ENCODE measurements at places on chromosomes 11 and 22.

- DNase-seq, result peak; percentile 17
These were observed 393.7 kb downstream of the BRD1 start for GRCh38 chr22:49433717-49434611.

GRCh38 chr11:111633756-111634362 lies 31.6 kb downstream of the SIK2 start:
- DNase-seq, result peak; percentile 44

DNA sequence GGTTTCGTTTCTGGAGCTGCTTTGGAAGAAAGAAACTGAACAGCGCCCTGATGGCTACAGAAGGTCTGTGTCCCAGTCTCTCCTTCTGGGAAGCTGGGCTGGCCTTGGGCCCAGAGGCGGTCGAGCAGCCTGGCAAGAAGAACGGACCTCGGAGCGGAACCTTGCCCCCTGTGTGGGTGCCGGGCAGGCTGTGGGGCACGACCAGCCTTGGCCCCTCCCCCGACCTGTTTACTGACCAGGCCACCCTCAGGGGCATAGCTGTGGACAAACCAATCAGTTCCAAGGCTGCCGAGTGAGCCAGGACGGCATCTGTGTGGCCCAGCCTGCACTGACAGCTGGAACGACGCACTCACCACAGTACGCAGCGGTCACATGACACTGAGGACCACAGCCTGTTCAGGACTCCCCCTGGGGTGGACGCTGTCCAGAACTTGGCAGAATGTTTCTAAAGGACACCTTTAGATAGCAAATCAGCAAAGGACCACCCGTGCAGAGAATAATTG lies 7.2 kb downstream of the PIM3 start:
- peak; percentile 80 for DNase-seq

DNA sequence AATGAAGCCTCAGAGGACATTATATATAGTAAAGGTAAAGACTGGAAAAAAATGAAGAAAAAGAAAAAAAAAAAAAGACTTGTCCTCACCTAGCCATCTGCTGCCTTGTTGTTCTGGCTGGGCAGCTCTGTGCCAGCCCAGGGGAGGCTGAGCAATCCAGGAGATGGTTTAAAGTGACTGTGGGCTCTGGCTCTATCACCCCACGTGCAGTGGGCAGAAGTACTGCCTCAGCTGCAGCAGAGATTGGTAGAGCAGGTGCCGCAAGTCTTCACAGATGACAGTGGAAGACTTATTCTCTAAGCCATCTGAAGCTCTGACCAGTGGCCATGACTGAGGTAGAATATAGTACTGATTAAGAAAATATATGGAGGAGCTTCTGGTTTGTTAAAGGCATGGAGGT lies 62.2 kb downstream of the SGSM3 start:
- DNase-seq, result no peak

- no peak for DNase-seq
These were observed 324.0 kb downstream of the RAB38 start for GRCh38 chr11:87851234-87851633.

DNA sequence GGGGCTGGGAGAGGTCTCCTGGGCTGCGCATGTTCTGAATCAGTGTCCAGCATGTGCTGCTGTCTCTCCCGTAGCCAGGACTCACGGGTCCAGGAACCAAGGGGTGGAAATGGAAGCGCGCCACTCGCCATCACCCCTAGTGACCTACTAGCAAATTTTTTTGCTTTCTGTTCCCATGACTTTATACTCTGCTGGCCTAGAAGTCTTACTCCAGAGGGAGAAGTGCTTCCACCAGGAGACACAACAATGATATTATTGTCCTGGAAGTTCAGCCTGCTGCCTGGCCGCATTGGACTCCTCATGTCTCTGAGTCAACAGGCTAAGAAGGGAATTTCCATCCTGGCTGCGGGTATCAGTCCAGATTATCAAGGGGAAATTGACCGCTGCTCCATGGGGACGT lies 729.7 kb downstream of the BRD1 start:
- no peak for DNase-seq

DNA sequence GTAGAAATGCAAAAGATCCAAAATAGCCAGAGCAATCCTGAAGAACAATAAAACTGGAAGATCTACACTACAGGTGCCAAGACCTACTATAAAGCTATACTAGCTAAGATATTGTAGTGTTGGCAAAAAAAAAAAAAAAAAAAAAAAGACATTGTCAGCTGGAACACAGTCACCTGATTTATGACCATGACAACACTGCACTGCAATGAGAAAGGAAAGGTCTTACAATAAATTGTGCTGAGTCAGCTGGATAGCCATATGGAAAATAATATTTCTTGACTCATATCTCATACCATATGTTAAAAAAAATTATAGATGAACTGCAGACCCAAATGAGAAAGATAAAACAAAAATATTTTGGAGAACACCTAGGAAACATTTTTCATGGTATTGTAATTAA lies 3.1 kb upstream of the PANX3 start:
- DNase-seq, result no peak

DNA sequence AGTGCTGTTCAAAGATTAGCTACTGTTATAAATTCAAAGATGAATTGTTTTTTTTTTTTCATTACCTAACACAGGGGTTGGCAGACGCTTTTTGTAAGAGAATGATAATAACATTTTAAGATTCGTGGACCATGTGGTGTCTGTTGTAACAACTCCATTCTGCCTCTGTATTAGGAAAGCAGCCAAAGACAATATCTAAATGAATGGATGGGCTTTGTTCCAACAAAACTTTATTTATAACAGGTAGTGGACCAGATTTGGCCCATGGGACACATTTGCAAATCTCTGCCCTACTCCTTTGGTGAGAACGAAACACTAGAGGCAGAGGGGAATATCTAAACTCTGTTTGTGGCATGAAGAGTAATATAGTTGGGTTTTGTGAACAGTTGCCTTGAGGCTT lies 83.6 kb upstream of the BLID start:
- DNase-seq, result no peak

GRCh38 chr22:42646569-42647525 lies 2.3 kb downstream of the CYB5R3 start:
- no peak for DNase-seq

GRCh38 chr11:97149741-97150140 lies 759.9 kb downstream of the JRKL start:
- DNase-seq, result no peak

- no peak for DNase-seq
These were observed 7.6 kb downstream of the MRGPRD start for GRCh38 chr11:68973219-68973618.

- DNase-seq, result peak; percentile 74
These were observed 199.7 kb downstream of the C11orf91 start for GRCh38 chr11:33500861-33501479.

DNA sequence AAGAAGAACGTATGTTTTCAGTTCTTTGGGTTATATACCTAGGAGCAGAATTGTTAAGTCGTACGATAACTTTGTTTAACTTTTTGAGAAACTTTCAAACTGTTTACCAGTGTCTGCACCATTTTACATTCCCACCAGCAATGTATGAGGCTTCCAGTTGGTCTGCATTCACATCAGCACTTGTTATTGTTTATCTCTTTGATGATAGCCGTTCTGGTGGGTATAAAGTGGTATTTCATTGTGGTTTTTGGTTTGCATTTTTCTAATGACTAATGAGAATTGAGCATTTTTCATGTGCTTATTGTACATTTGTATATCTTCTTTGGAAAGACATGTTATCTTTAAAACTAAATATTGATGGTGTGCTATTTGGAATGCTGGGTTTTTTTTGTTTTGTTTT lies 59.8 kb downstream of the KDM2A start:
- DNase-seq, result no peak

DNA sequence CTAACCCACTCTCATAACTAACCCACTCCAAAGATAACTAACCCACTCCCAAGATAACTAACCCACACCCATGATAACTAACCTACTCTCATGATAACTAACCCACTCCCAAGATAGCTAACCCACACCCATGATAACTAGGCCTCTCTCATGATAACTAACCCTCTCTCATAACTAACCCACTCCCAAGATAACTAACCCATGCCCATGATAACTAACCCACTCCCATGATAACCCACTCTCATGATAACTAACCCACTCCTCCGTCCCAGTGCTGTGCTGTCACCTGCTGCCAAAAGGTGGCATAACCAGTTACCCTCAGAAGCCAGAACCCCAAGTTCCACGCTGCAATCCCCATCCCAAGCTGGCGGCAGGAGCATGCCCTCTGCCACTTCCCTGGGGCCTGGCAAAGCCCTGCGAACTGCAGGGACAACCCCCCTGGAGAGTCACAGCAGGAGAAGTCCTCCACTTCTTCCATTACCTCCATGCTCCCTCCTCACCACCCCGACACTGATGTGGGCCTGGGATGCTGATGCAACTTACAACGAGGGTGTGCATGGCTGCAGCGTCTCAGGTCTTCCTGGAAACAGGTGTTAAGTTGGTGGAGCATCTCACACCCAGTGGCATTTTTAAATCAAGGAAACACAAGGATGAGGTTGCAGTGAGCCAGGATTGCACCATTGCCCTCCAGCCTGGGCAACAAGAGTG lies 30.8 kb upstream of the CELSR1 start:
- DNase-seq, result no peak

DNA sequence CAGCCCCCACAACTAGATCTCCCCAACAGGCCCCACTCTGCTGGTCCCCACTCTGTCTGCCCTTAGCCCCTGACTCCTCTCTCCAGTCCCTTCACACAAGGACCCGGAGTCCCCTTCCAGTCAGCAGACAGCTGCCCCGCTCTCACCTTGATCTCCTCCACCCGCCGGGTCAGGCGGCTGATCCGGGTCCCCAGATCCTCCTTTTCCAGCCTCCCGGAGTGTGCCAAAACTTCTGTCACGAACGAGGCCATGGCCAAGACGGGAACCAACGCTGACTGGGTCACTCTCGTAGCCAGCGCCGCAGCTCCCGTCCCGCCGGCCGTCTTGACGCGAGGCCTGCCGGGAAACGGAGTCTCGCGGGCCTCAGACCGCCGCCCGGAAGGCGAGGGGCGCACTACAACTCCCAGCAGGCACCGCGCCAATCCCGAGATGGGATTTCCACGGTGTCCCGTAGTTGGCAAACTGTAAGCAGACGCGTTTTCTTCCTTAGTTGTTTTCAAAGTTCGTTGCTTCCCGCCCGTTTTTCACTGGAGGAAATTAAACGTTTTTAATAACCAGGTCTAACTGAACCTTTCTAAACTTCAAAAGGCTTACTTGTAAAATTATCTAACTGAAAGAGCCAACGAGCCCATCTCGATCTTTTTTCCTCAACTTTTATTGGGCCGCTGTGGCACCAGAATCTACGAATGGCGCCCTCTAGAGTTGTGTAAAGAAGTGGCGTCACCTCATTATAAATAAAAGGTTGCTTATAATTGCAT lies at the start of gene ZW10:
Gene ZW10 (minus strand): TSS at position 277 of the 758 bp plus-strand sequence. CDS start 26 bp downstream, at position 251.
- peak; percentile 94 for DNase-seq

GRCh38 chr11:22800482-22800881 lies 29.1 kb downstream of the SVIP start:
- DNase-seq, result no peak

DNA sequence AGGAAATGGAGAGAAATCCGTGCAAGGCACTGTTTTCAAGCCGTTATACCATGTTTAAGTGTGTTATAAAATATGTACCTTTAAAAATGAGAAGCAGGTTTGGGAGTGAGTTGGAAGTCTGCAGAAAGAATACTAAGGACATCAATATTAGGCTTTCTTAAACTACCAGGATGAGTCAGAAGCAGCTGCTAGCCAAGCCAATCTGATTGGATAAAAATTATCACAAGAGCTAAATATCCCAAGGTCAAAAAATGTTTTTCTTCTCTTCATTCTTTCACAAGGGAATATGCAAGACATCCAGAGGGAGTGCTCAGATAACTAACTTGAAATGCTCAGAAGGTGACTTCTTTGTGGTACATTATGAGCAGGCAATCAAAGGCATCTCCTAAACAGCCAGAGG lies 19.3 kb upstream of the CKAP5 start:
- DNase-seq, result no peak

DNA sequence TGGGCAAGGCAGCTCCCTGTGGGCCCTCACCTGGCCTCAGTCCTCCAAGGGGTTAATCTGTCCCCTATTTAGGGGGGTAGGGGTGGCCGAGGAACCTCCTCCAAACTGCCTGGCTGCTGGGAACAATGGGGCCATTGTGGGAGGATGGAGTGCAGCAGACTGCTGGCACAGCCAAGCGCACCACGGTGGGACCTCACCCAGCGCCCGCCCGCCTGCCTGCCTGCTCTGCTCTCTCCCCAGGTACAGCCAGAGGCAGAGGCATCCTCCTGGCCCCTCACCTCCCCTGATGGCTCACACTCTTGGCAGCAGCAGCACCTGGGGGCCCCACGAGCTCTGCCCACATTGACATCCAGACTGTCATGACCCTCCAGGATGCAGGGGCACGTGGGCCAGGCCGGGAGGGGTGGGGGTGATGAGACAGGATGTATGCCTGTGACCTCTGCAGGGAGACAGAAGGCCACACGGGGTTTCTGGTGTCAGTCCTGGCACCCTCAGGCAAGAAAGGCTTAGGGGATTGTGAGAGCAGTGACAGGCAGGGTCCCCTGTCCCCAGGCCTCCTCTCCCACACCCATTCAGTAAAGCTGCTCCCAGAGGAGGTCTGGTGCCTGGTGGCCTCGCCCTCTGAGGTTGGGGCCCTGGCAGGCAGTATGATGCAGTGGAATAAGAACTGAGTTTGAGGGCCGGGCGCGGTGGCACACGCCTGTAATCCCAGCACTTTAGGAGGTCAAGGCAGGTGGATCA lies 11.4 kb downstream of the BCL9L start:
- DNase-seq, result peak; percentile 72

DNA sequence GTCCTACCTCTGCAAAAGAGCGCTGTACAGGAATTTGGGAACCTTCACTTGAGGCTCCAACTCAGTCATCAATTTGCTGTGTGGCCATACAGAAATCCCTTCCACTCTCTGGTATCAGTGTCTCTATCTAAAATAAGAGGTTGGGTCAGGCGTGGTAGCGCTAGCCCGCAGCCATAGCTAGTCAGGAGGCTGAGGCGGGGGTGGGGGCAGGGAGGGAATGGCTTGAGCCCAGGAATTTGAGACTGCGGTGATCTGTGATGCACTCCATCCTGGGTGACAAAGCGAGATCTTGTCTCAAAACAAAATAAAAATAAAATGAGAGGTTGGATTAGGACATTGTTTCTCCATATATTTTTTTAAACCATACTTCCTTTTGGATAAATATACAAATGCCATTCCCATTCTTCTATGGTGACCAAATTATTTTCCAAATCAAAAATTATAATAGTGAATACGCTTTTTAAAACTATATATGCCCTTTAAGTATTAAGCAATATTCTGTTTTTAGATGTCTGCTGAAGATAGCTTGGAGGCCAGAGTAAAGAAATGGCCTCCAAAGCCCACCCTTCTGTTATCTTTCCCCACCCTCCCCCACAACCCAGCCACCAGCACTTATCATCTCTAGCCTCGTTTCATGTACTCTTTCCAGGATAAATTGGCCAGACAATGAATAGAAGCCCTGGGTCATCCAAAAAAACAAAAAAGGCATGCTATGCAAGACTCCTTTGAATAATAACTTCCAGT lies 87.2 kb downstream of the PLEKHA7 start:
- DNase-seq, result no peak

Data from SJCRH30 (cell line).